ENCODE measurements at places on chromosomes 16 and 17. TPM values are rescaled to one million over a fixed set of nuclear protein-coding genes. Genes with fewer than 3 reads are reported as not detected.

Gene PRDM7
- not detected for total RNA-seq

DNA sequence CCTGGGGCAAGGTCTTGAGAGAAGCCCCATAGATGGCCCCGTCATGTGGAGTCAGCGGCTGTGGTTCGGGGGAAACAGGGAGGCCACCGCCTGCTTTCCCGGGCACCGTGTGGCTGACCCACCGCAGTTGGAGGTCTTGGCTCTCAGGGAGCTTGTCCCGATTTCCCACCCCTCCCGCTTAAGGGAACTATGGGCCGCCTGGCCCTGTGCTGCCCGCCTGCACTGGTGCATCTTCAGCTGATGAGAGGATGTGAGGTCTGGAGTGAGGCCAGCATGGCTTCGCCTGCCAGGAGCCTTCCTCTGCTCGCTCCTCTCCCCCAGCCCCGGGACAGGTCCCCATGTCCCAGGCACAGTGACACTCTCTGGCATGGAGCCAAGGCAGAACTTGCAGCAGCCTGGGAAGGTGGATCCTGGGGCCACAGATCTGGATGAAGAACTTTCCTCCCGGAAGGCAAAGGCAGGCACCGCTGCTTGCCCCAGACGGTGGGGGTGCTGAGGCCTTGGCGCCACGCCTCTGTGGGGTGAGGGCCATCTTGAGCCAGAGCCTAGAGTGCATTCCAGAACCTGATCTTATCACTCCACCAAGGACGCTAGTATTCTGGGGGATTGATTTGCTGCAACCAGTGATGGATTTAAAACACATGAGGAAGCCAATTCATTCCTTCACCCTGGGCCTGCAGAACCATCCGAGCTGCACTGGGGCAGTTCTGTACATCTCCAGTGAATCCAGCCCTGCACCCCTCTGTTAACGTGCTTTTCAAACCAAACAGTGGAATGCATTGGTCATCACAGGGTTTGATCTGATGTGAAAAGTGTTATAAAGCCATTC is 178.6 kb upstream of the TNRC6C start:
- no peak for DNase-seq
- H3K27me3 ChIP-seq: peaks cover 36% of the 10 kb centered on the region
- no peaks in the 10 kb centered on the region for H3K4me1 ChIP-seq
- H3K27ac ChIP-seq: no peak overlapping the region

GRCh38 chr17:55734128-55734781 is 11.6 kb upstream of the TMEM100 start:
- no peak overlapping the region for H3K4me3 ChIP-seq
- peaks cover 18% of the 10 kb centered on the region for H3K4me1 ChIP-seq
- H3K27ac ChIP-seq: no peak overlapping the region
- H3K36me3 ChIP-seq: no peaks in the 10 kb centered on the region

GRCh38 chr17:73592501-73592961 is 51.7 kb downstream of the SDK2 start:
- H3K27ac ChIP-seq: no peak overlapping the region
- no peaks in the 10 kb centered on the region for H3K36me3 ChIP-seq
- H3K4me3 ChIP-seq: no peak overlapping the region
- no peaks in the 10 kb centered on the region for H3K27me3 ChIP-seq
- H3K4me1 ChIP-seq: no peaks in the 10 kb centered on the region
- DNase-seq: no peak

Gene DRG2
- 43.6 TPM for total RNA-seq

DNA sequence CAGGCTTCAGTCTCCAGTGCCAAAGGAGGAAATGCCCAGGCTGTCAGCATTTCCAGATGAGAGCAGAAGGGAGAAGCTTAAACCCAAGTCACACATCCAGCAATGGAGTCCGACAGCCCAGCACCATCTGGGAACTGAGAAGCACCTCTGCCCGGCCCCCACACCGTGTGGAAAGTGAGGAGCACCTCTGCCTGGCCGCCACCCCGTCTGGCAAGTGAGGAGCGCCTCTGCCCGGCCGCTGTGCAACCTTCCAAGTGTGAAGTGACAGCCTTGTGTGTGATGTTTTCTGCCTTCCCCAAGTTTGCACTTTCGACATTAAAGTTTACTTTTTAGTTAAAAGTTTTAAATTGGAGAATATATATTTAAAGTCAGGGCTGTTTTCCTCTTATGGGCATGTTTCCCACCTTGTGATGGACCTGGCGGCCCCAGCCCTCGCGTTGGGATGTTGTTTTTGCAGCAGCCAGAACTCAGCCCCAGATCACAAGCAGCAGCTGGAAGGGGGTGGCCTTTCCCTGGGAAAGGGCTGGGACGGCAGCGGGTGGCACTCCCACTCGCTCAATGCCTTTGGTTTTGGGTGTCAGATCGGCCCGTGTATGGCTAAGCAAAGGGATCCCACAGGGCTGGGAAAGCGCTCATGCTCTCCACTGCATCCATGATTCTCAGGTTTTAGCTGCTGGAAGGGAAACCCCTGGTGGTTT is 7.2 kb downstream of the CCDC137 start:
- DNase-seq: no peak
- H3K36me3 ChIP-seq: peaks cover 45% of the 10 kb centered on the region
- H3K27me3 ChIP-seq: no peaks in the 10 kb centered on the region

- H3K27me3 ChIP-seq: no peaks in the 10 kb centered on the region
- H3K27ac ChIP-seq: no peak overlapping the region
- H3K4me1 ChIP-seq: no peaks in the 10 kb centered on the region
- H3K36me3 ChIP-seq: no peaks in the 10 kb centered on the region
Measured at GRCh38 chr17:73130977-73131376, 33.8 kb upstream of the SSTR2 start.

DNA sequence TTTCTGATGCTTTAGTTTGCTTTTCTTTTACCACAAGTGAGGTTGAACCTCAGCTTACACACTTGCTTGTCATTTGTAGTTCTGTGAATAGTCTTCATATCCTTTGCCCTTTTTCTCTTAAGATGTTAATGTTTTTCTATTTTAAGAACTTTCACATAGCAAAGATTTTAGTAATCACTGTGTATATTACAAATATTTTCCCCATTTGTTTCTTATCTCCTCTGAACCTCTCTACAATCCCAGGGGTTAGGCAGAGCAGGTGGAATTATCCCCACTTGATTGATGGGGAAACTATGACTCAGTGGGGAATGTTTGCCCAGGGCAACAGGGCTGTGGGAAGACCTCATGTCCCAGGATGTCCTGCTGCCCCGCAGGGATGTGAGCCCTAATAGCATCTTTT is 11.7 kb upstream of the MYH3 start:
- no peaks in the 10 kb centered on the region for H3K27me3 ChIP-seq
- H3K27ac ChIP-seq: no peak overlapping the region
- H3K4me1 ChIP-seq: peaks cover 6% of the 10 kb centered on the region
- H3K36me3 ChIP-seq: 0 out of 2 replicates have a peak, but pooled peaks cover 3% of the 10 kb centered on the region

GRCh38 chr17:51595826-51596398 is 335.6 kb downstream of the UTP18 start:
- H3K4me3 ChIP-seq: no peak overlapping the region
- H3K27ac ChIP-seq: no peak overlapping the region
- no peak for DNase-seq
- no peaks in the 10 kb centered on the region for H3K4me1 ChIP-seq

GRCh38 chr17:14693382-14693781 is 392.5 kb downstream of the HS3ST3B1 start:
- H3K27ac ChIP-seq: no peak overlapping the region
- H3K4me1 ChIP-seq: no peaks in the 10 kb centered on the region
- H3K36me3 ChIP-seq: no peaks in the 10 kb centered on the region
- H3K4me3 ChIP-seq: no peak overlapping the region

Gene CCL7
- 0.28 TPM for total RNA-seq

Gene DLX4
- total RNA-seq: not detected

Data from IMR-90 (cell line).